ENCODE measurements at places on chromosomes 3 and 15.

DNA sequence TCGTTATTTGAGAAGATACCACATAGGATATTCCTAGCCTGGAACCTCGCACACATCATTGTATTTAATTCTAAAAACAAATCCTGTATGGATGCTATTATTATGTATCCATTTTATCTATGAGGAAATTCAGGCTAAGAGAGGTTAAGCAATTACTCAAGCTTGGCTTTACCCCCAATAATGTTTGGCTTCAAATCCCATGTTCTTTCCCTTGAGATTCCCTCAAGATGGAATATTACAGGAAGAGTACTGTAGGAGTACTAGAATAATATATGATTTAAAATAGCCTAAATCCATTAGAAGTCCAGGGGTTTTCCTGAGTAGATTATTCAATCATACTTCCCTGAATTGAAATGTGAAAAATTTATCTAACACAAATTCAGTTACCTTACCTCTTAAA, 630.2 kb downstream of the ZNF385D start:
- DNase-seq, result no peak

GRCh38 chr15:90813796-90814190, 54.6 kb upstream of the FURIN start:
- DNase-seq, result no peak

DNA sequence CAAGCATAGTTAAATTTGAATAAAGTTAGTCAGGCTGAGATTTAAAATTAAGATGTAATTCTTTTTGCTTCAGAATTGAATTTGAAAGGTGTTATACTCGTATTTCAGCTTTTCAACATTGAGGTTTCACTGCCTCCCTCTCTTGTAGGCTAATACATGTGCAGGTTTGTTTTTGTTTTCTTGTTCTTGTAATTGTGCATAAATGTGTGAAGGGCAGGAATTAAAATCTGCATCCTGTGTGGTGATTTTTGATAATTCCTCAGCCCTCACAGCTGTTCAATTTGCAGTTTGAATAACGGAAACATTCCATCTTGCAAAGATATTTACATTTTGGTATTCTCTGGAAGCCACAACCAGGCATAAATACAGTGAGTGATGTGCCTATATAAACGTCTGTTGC, 24.9 kb upstream of the PLSCR1 start:
- DNase-seq, result no peak

GRCh38 chr15:65551183-65551582, 20.9 kb downstream of the HACD3 start:
- no peak for DNase-seq

GRCh38 chr3:181176601-181177000, 187.1 kb upstream of the DNAJC19 start:
- DNase-seq, result no peak

DNA sequence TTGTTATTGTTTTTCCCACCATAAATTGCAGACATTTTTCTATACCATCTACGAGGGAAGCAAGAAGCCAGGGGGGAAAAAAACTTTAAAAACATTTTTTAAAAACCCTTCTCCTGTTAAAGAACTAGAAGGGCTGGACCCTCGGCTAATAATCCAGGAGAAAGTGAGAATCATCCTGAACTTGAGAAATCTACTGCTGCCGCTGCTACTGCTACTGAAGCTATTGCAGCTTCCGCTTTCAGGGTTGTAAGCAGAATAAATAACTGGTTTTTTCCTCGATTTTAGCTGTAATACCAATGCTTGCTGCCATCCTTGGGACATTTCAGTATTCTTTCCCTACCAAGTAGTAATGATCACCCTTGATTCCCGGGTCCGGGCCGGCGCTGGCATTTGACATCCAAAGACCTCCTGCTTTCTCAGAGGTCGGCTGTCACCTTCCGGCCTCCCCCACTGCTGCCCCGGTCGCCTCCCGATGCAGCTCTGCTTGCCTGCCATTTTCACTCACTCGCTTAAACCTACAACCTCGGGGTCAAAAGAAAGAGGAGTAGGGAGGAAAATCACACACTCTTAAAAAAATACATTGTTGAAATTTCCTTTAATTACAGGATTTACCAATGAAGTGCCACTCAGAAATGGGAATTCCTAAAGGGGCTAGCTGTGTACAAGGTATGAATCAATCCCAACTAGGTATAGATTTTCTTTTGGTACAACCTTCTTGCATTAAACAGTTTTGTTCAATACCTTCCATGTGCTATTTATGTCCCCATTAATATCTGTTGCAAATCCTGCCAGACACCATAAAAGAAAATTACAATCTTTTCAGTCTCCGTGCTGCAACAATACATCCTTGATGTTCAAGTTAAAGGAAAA, 674 bp upstream of the MECOM start:
- no peak for DNase-seq

DNA sequence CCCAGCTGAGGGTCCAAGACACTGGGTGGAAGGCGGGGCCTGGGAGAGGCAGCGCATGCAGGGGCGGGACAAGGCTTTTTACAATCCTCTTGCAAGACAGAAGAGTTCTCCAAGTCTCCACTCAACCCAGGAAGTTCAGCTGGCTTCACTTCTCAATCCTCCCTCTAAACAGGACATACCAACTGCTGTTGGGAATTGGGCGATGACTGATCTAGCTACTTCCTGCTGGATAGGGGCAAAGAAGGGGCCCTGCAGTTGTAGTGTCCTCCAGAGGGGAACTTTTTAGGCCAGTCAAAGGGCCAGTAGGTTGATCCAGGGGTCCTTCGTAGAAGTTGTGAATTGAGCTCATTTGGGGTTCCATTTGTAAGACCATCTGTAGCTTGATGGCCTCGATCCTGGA, 94.6 kb upstream of the TERB2 start:
- no peak for DNase-seq

- DNase-seq, result no peak
Measured at GRCh38 chr3:112741983-112742382, 101.0 kb upstream of the CCDC80 start.

GRCh38 chr15:84915606-84915958, 31.1 kb downstream of the SLC28A1 start:
- DNase-seq, result no peak

DNA sequence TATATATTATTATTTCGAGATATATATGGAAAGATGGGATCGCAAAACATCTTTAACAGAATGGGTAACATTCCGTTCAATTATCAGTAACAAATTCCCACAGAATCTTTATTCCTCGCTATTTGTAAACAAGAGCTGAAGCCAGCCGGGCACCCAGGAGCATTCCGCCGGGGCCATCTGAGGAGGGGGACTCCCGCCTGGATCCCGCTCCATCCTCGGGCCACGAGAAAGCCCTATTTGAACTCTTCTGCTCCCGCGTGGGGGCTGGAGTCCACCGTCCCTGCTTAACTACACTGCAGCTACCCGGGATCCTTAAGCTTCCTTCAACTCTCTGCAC, 687 bp downstream of the GPR176 start:
- no peak for DNase-seq

- no peak for DNase-seq
Measured at GRCh38 chr3:48435774-48436476, 4.0 kb downstream of the CCDC51 start.

Measured in keratinocyte (primary cell).